ENCODE measurements at places on chromosomes 2 and 18. TPM values are rescaled to one million over a fixed set of nuclear protein-coding genes. Genes with fewer than 3 reads are reported as not detected.

- no peak for DNase-seq
These were observed 620.0 kb upstream of the SLC39A10 start for GRCh38 chr2:195037045-195037444.

The POTEI gene
- total RNA-seq = under 0.01 TPM

DNA sequence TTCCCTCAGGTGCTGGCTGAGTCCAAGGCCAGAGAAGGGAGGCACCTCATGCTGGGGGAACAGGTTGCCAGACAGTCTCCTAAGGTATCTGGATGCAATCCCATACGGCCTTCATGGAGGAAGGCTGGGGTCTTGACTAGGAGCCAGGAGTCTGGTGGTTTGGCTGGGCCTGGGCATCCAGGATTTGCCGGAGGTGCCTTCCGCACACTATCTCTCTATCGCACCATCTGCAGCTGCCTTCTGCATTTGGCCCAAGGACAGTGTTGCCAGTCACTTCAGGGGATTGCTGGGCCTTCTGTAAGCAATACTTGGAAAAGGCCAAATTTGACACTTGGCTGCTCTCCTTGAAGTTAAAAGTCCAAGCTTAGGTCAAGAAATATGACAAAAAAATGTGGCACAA, 327.2 kb downstream of the EN1 start:
- DNase-seq = no peak

DNA sequence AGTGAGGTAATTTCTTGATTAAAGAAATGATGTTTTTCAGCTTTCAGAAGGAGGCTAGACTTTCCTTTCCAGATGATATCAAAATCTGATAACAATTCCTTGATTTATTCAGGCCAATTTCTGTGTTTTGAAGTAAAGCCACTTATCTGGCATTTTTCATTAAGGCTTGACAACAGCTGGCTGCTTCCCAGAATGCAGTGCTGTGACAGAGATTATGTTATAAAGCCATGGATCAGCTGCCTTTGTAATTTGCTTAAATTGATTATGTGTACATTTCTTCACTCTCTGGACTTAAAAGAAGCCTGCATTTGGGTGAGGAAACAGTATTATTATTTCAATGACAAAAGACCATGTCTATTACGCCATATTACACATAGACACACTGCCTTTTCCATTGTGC, 136.0 kb downstream of the PLCL1 start:
- DNase-seq = no peak

The MC5R gene
- 2.9 TPM for total RNA-seq

- no peak for DNase-seq
These were observed 854.3 kb upstream of the ACVR2A start for GRCh38 chr2:146990311-146991054.

The ACVR1C gene
- 5.7 TPM for total RNA-seq
